ENCODE measurements at places on chromosomes 3 and 15. TPM values are rescaled to one million over a fixed set of nuclear protein-coding genes. Genes with fewer than 3 reads are reported as not detected.

GRCh38 chr15:68391121-68391520 is 40.8 kb downstream of the ITGA11 start:
- no peak overlapping the region for H3K27ac ChIP-seq
- H3K27me3 ChIP-seq, result peaks cover 4% of the 10 kb centered on the region
- H3K36me3 ChIP-seq, result no peaks in the 10 kb centered on the region

- H3K36me3 ChIP-seq, result no peaks in the 10 kb centered on the region
- H3K4me1 ChIP-seq, result no peaks in the 10 kb centered on the region
- no peak overlapping the region for H3K4me3 ChIP-seq
- no peaks in the 10 kb centered on the region for H3K27me3 ChIP-seq
- no peak for DNase-seq
These were observed 206.3 kb upstream of the CD96 start for GRCh38 chr3:111335512-111336303.

- H3K36me3 ChIP-seq, result no peaks in the 10 kb centered on the region
- H3K4me3 ChIP-seq, result no peak overlapping the region
- H3K27me3 ChIP-seq, result peaks cover 3% of the 10 kb centered on the region
- H3K4me1 ChIP-seq, result no peaks in the 10 kb centered on the region
These were observed 206.6 kb downstream of the TLE3 start for GRCh38 chr15:69891070-69891536.

DNA sequence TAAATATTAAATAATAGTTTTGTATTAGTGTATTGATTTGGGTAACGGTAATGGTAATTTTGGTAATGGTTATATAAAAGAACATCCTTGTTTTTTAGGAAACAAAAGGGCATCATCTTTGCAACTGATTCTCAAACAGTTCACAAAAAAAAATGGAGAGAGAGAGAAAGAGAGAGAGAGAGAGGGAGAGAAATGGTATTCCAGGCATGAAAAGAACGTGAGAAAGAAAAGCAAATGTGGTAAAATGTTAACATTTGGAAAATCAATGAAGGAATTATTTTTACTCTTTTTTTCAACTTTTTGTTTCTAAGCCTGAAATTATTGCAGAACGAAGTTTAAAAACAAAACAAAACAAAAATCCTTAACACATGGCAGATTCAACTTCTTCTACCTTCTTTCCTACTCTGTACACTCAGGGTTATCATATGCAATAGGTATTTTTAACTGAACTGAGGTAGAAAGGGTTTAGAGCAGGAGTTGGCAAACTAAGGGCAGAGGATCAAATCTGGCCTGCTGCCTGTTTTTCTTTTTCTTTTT is 2.2 kb upstream of the GLB1 start:
- H3K27me3 ChIP-seq, result no peaks in the 10 kb centered on the region
- peaks cover 18% of the 10 kb centered on the region for H3K4me1 ChIP-seq
- H3K27ac ChIP-seq, result no peak overlapping the region
- no peak overlapping the region for H3K4me3 ChIP-seq

- no peak overlapping the region for H3K27ac ChIP-seq
- H3K4me1 ChIP-seq, result peaks cover 21% of the 10 kb centered on the region
- H3K4me3 ChIP-seq, result no peak overlapping the region
- H3K36me3 ChIP-seq, result peaks cover 27% of the 10 kb centered on the region
- no peak for DNase-seq
- H3K27me3 ChIP-seq, result no peaks in the 10 kb centered on the region
These were observed 28.7 kb downstream of the ARID3B start for GRCh38 chr15:74569731-74570070.

- no peak overlapping the region for H3K4me3 ChIP-seq
- peaks cover 4% of the 10 kb centered on the region for H3K36me3 ChIP-seq
- H3K4me1 ChIP-seq, result no peaks in the 10 kb centered on the region
- H3K27me3 ChIP-seq, result no peaks in the 10 kb centered on the region
- H3K27ac ChIP-seq, result peak overlapping the region; percentile 30
- no peak for DNase-seq
These were observed 54.5 kb downstream of the ZMAT3 start for GRCh38 chr3:179016979-179017670.

The HESX1 gene
- total RNA-seq, result not detected

- DNase-seq, result no peak
- no peak overlapping the region for H3K4me3 ChIP-seq
- no peaks in the 10 kb centered on the region for H3K36me3 ChIP-seq
- H3K27ac ChIP-seq, result peak overlapping the region; percentile 61
- peaks cover 6% of the 10 kb centered on the region for H3K27me3 ChIP-seq
These were observed 51.6 kb upstream of the LCTL start for GRCh38 chr15:66617137-66618090.

DNA sequence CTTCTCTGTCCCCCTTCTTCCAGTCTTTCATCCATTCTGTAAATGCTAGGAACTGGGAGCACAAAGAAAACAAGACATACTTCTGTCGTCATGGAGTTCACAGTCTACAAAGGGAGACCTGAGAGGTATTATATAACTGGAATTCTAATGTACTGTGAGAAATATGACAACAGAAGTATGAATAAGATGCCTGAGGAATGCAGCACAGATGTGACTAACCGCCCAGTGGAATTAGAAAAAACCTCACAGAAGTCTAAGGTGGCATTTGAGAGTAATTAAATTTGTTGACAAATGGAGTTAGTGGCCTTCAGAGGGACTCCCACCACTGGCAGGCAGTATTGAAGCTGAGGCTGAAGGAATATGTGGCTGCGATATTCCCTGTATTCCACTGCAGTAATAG is 168.5 kb upstream of the FAM3D start:
- no peaks in the 10 kb centered on the region for H3K4me1 ChIP-seq
- H3K36me3 ChIP-seq, result no peaks in the 10 kb centered on the region
- no peak overlapping the region for H3K27ac ChIP-seq
- no peak overlapping the region for H3K4me3 ChIP-seq

The ARL14 gene
- not detected for total RNA-seq

The DAZL gene
- not detected for total RNA-seq

The ATOSA gene
- total RNA-seq, result 107 TPM
